ENCODE measurements at places on chromosomes 12 and 14.

DNA sequence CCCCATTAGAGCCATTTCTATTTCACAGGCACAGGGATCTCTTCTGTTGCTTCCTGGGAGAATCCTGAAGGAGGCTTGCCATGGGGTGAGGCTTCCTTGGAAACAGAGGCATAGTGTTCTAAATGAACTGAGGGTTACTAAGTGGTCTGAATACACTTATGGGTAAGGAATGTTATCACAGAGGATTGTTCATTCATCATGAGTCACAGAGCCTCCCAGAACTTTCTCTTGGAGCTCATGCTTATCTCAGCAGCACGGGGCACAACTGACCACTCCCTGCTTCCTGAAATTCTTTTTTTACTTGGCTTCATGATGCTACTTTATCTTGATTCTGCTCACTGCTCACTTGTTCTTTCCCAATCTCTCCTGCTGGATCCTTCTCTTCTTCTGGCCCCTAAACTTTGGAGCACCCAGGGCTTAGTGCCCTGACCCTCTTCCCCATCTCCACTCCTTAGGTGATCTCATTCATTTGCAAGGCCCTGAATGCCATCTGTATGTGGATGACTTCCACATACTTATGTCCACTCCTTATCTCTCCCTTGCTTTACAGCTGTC, 57.9 kb downstream of the ANO6 start:
- no peak for DNase-seq

GRCh38 chr12:112216223-112216622, 90.9 kb downstream of the TRAFD1 start:
- DNase-seq: no peak

- DNase-seq: no peak
These were observed 19.0 kb downstream of the RIN3 start for GRCh38 chr14:92532490-92533163.

GRCh38 chr12:67073336-67073735, 195.8 kb upstream of the CAND1 start:
- no peak for DNase-seq

- DNase-seq: peak; percentile 10
These were observed 100.5 kb downstream of the PPM1H start for GRCh38 chr12:62834406-62834805.

DNA sequence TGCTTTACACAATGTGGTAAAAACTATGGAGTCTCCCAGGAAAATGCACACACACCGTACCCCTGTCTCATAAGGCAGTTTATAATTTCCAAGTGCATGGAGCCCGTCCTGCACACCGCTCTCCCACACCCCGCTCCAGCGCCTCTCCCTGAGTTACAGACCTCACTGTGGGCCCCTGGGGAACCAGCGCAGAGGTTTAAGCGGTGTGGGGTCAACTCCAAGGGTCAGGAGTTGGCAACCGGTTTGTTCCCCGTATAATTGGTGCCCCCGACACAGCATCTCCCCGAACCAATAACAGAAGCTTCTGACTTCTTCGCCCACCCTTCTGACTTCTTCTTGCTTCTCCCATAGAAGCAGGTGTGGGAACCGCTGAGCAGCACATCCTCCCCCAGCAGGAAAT, 58.4 kb upstream of the DDX11 start:
- no peak for DNase-seq

GRCh38 chr12:125218952-125219351, 153.7 kb downstream of the AACS start:
- no peak for DNase-seq

- DNase-seq: no peak
These were observed 25.6 kb downstream of the GLT8D2 start for GRCh38 chr12:104024348-104024747.

DNA sequence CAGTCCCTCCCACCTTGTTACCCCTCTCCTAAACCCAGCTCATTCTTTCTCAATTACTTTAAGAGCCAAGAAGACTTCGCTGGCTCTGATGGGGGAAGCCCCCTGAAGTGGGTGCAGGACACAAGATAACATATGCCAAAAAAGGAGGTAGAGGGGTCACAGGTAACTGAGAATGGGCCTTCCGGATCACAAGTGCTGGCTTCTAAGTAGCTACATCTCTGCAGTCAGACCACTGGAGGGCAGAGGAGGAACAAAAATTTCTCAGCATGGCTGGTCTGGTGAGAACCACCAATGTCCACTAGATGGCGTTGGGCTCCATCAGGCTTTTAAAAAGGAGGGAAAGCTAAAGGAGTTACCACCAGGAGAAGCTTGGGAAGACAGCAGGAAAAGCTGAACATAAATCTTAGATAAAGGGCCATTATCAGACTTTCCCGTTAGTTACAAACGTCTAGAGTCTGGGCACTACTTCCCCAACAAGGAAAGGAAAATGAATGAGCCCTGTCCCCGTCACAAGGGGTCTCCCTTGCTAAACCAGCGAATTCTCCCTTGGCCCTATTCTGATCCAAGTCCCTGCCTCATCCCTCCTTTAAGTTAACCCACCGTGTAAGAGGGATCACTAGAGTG, 11.6 kb upstream of the CDH24 start:
- no peak for DNase-seq

DNA sequence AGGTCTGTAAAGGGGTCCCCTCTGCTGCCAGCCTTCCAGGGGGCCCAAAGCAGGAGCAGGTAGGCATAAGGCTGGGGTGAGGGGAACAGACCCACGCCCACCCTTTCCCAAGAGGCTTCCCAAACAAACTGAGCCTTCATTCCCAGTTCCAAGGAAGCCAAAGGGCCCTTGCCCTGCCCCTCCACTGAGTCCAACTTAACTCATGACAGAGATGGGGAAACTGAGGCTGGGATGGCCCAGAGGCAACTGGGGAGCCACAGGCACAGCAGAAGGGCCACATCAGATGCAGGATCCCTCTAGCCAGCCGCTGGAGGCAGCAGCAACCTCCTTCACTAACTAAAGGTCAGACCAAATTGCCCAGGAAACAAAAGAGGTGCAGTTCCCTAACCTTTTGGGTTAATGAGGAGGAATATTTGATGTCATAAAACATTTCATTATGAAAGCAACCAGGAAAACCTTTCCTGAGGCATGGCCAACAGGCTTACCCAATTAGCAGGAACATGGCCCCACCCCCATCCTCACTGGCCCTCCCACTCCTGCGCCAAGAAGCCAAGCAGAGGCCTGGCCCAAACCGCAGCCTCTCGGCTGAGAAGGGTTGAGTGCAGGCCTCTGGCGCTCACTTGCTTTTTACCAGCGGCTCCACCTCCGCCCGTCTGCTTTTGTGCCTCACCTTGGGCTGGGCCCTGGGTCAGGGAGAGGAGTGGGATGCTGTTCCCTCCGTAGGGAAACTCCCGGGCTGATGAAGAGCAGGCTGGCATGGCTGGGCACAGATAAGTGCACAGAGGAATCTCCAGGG, 293.5 kb upstream of the RTL1 start:
- no peak for DNase-seq

GRCh38 chr12:6646276-6647082, 753 bp downstream of the ACRBP start:
- peak; percentile 55 for DNase-seq

- DNase-seq: no peak
These were observed 20.7 kb downstream of the GCH1 start for GRCh38 chr14:54881761-54882401.

DNA sequence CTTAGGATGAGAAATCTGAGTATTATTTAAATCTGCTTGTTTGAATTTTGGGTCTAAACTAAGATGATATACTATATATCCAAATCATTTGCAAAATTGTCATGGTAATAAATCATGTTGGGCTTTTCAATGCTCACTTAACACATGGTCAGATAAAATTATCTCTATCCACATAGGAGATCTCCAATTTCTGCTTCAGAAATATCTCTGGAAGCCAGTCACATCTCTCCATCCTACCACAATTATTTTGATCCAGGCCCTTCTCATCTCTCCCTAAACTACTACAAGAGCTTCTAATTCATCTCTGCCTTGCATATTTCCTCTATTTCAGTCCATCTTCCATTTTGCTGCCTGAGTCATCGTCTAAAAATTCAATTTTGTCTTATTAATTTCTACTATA, 3.8 kb downstream of the DCN start:
- DNase-seq: no peak

- peak; percentile 79 for DNase-seq
These were observed 31.6 kb upstream of the PTPRQ start for GRCh38 chr12:80412343-80412953.

DNA sequence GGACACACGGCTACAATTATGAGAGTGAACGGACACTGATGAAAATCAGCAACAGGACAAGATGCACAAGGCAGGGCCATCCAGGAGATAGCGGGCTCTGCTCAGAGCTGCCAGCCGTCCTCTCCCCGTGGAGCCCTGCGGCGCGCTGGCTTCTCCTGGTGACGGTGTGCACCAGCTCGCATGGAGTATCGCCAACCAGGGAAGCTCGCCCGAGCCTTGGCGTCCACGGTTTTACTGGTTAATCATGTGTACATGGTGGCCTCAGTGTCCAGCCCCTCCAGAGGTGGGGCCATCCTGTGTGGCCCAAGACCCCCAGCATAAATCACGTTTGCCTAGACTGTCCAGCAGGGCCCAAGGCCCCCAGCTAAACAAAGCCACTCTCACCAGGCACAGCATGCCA, 31.2 kb upstream of the DYNC1H1 start:
- DNase-seq: peak; percentile 13

DNA sequence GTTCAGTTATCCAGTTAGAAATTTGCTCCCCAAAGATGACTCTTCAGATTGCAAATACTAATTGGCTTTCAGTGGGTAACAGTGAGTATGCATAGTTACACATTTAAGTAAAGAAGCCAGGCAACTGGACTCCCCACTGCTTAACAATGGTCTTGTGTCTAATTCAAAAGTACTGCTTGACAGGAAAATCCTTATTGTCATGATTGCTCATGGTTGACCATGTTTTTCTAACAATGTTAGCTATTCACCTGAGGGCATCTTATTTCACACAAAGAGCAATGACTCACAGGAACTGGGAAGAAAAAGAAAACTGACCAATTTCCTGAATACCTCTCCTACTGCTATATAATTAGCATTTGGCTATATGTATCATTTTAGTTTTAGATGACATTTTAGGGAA, 33.7 kb upstream of the ALG10B start:
- DNase-seq: no peak

DNA sequence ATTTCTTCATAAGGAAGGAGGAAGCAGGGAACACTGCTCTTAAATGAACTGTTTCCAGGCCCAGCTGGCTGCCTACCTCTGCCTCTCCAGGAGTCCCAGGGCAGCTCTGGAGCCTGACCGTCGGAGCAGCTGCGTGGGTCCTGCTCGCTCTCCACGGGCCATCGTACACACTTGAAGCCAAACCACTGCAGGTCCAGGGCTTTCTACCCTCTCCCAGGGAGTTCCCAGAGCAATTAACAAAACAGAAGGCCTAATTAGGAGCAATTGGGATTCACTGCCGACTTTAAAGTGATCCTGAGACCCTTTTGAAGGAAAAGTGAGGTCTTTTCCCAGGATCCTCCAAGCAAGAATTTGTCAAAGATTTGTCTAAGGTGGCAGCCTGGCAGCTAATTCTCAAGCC, 76.9 kb downstream of the OTX2 start:
- no peak for DNase-seq

- DNase-seq: peak; percentile 84
These were observed at the start of gene ITGA7 for GRCh38 chr12:55707841-55708694. Gene ITGA7, minus strand, starts transcription at chr12:55707904. Its CDS starts 222 bp downstream, at chr12:55707682.

GRCh38 chr12:53205747-53206419, 1.2 kb downstream of the ITGB7 start:
- no peak for DNase-seq

- DNase-seq: no peak
These were observed 23.5 kb downstream of the GPHB5 start for GRCh38 chr14:63295231-63295685.

DNA sequence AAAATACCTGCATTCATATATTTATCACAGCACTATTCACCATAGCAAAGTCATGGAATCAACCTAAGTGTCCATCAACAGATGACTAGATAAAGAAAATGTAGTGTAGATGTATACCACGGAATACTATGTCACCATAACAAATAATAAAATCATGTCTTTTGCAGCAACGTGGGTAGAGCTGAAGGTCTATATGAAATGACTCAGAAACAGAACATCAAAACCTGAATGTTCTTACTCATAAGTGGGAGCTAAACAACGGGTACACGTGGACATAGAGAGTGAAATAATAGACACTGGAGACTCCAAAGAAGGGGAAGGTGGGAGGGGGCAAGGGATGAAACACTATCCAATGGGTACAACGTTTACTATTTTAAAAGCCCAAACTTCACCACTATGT, 37.9 kb downstream of the SLC38A1 start:
- DNase-seq: no peak

DNA sequence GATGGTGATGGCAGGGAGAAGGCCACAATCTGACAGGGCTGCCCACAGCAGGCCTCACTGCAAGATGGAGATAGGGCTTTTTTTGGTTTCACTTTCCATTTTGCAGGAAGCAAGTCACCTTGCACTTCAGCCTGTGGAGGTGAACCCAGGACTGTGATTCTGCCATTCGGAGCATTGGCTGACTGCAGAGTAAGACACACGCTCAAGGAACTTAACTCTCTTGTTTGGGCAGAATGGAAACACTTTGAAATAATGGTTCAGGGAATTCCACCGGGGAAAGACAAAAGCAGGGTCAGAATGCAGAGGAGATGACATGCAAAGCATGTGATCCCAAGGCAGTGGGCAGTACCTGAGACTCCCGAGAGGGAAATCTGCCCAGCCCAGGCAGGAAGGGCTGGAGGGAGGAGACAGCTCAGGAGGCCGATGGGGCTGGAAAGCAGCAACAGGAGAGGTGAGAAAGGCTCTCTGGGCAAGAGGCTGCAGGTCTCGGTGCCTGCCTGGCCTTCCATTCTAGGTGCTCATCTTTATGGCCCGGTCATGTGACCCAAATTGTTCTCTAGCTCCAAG, 58.7 kb upstream of the PRMT8 start:
- no peak for DNase-seq

- DNase-seq: no peak
These were observed 24.4 kb downstream of the PRORP start for GRCh38 chr14:35146711-35147149.

- no peak for DNase-seq
These were observed 82.9 kb upstream of the RIN3 start for GRCh38 chr14:92430686-92431085.

GRCh38 chr12:31006416-31007152, 67.1 kb upstream of the DDX11 start:
- no peak for DNase-seq

DNA sequence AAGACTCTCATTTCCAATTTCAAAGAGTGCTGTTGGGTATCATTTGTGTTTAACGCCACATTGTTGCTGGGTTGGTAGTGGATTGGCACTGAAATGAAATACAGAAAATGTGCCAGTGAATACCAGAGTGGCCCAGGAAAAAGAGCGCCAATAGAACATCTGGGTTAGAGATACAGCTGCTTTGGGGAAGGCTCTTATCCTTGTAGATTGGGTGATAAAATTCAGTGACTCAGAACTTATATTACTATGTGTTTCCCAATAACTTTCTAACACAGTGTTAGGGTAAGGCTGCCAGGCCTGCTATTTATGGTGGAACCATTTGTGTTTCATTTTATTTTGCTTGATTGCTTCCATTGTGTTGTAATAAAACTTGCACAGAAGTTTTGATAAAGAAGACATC, 168.2 kb upstream of the SSTR1 start:
- no peak for DNase-seq

- DNase-seq: peak; percentile 76
These were observed 68.0 kb downstream of the RNF34 start for GRCh38 chr12:121467638-121468498.

Measured in NCI-H146 (cell line).